ENCODE measurements at places on chromosomes 5 and 9.
A peak's percentile ranks its signal among the peaks of the same experiment; 100 is the strongest.

- DNase-seq: no peak
These were observed 175.8 kb upstream of the FBXL17 start for GRCh38 chr5:108557686-108558085.

GRCh38 chr5:9318031-9318430, 227.8 kb downstream of the SEMA5A start:
- no peak for DNase-seq

GRCh38 chr5:139462586-139463276, at the start of gene ECSCR:
ECSCR (minus strand) TSS chr5:139462743; CDS start chr5:139462670, 73 bp downstream.
- DNase-seq: no peak

GRCh38 chr9:127390563-127390962, 6.4 kb upstream of the SLC2A8 start:
- peak; percentile 42 for DNase-seq

- DNase-seq: no peak
These were observed 44.3 kb downstream of the TENT4A start for GRCh38 chr5:6757414-6757969.

DNA sequence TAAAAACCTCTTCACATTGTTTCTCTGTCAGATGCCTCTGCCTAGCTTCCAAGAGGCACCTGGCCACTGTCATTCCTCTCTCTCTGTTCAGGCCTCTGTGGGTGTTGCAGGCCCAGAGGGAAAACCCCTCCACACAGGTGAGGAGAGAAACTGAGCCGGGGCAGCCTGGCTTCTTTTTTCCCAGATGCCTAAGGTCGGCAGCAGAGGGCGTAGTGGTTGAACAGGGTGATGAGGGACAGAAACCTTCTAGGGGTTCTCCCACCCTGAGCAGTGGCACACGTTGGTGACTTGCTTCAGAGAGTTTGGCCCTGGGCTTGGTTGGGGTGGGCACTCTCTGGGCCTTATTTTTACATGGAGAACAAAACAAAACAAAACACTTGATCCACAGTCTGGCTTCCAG, 12.2 kb downstream of the IL9 start:
- DNase-seq: no peak

DNA sequence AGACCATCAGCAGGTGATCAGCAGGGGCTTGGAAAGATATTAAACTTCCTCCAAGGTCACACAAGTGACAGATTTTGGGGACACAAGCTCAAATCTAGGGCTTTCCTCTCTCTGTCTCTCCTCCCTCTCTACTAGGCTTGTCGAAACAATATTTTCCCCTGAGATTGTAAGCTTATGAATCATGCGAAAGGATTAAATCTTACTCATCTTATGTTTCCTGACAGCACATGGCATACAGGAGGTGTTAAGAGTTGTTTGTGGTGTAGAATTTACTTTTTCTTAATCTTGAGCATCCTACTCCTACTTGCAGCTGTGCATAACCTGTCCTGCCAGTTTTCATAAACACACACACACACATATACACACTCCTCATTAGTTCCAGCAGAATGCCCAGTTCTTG, 186.3 kb downstream of the MARCHF11 start:
- no peak for DNase-seq

- DNase-seq: no peak
These were observed 3.5 kb downstream of the PAIP1 start for GRCh38 chr5:43553381-43553780.

DNA sequence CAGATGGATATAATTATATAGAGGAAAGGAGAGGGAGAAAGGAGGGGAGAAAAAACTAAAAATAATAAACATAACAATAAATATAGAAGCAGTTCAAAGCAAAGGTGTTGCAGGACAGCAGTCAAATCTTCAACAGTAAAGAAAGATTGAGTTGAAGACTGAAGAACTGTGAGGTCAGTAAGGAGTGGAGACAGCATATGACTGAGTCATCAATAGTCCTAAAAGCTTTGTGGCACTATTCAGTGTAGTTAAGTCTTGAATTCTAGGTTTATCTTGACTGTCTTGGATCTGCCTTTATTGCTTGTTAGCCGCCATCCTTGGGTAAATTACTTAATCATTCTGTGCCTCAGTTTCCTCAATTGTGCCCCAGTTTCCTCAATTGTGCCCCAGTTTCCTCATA, 137.0 kb downstream of the MRPS30 start:
- no peak for DNase-seq

DNA sequence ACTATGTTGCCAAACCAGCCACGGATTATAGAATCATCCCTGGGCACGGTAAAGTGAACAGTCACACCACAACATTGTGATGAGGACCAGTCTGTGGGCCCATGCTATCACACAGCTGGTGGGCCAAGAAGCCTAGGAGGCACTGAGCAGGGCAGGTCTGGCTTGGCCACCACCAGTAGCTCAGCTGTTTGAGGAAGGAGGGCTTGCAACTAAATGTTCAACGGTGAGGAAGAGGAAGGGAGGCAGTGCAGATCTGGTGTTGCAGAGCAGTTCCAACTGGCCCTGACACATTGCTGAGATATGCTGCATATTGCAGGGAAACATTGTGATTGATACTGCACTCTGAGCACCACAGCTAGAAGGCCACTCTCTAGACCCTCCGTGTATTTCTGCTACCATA, 77.9 kb upstream of the ATG10 start:
- DNase-seq: no peak

GRCh38 chr5:14209836-14210235, 66.7 kb downstream of the TRIO start:
- no peak for DNase-seq

DNA sequence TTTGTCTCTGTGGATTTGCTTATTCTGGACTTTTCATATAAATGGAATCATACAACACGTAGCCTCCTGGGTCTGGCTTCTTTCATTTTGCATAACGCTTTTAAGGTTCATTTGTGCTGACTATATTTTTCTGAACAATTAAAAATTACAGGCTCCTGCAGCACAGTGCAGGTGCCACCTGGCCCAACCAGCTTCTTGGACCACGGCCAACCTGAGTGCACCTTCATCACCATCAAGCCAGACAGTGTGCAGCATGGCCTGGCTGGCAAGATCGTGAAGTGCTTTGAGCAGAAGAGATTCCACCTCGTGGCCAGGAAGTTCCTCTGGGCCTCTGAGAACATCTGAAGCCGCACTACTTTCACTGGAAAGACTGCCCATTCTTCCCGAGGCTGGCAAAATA, 53.5 kb upstream of the COL15A1 start:
- DNase-seq: no peak

- no peak for DNase-seq
These were observed 8.4 kb downstream of the CCNH start for GRCh38 chr5:87404359-87404758.

DNA sequence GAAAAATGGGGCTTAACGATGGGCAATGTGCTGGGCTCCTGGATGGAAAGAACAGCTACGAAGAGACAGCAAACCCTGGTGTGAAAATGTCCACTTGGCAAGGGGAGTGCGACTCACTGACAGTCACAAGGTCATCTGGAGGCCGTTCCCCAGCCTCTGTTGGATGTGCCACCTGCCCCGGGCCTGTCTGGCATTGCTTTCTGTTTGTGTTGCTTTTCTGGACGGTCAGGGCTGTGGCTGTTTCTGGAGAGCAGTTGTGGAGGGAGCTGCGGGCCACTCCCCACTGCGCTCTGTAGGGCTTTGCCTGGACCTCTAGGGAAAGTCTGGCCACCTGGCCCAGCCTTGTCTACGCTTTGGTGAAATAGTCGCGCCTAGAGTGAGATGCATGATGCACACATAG, 185.3 kb downstream of the IRX1 start:
- no peak for DNase-seq

DNA sequence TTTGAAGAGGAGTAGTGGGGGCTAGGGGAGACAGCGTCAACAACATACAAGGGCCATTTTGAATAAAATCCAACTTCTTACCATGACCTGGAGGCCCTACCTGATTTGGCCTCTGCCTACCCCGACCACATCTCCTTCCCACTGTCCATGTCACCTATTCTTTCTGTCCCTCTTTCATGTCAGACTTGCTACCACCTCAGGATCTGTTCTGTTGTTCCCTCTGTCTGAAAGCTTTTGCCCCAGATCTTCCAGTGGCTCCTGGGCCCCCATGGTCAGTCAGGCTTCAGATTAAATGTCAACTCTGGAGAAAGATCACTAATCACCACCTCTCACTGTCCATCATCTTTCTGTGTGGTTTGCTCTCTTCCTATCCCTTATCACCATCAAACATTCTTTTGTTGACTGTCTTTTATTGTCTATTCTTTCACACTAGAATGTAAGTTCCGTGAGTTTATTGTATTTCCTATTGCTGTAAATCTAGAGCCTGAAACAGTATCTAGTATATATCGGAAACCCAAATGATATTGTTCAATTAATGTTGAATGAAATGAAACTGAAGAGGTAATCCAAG, 31.2 kb upstream of the APC start:
- no peak for DNase-seq

- DNase-seq: no peak
These were observed 25.3 kb upstream of the PPP1R2B start for GRCh38 chr5:156824800-156825199.

DNA sequence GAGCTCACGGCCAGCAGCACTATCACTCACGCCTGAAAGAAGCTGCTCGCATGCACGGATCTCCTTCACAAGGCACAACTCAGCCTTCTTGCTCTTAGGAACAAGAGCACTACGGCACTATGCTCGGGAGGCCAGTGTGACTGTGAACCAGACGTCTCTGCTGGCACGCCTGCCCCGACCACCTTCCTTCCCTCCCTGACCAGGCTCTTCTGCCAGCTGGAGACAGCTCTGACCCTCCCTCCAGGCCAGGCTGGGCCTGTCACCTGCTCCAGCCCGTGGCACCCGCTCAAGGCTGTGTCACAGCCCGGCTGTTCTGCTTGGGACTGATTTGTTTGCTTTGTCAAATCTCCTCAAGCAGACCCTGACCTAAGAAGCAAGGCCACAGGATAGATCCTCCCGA, 7.0 kb downstream of the TBC1D9B start:
- no peak for DNase-seq

GRCh38 chr5:121688781-121689180, 162.9 kb upstream of the FTMT start:
- no peak for DNase-seq

GRCh38 chr9:130689937-130690700, 3.5 kb upstream of the EXOSC2 start:
- no peak for DNase-seq

- DNase-seq: no peak
These were observed 132.7 kb downstream of the MPDZ start for GRCh38 chr9:13146840-13147239.

- DNase-seq: no peak
These were observed 11.5 kb downstream of the GPR150 start for GRCh38 chr5:95631255-95631958.

DNA sequence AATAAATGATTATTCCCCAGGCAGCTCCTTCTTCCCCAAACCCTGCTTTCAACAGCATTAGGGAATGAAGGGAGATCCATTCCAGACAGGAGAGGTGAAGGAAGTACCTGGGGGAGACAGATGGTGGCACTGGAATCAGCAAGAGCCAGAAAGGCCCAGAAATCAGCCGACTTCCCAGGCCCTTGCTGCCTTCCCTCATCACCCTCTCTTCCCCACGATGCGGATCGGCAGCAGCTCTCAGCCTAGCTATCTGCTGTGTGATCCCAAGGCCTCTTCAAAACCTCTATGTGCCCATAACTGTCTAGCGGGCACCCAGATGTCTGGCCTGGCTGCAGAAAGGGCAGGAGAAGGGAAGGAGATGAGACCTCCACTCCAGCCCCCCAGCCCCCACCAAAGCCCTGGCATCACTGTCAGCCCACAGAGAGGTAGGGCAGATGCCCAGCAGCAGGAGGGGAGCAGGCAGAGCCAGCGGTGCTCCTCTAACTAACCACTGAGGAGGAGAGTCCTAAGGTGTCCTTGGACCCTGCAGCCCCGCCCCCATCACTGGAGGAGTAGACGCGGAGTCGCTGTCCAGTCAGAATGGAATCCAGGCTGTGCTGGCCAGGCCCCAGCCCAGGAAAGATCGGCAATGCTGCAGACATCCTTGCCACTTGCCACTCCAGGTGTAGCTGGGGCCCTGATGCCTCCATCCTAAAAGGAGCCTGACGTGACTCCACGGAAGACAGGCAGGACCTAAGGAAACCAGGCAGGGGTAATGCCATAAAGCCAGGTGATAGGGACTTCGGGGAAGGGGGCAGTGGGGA, 12.7 kb downstream of the CNTFR start:
- no peak for DNase-seq

DNA sequence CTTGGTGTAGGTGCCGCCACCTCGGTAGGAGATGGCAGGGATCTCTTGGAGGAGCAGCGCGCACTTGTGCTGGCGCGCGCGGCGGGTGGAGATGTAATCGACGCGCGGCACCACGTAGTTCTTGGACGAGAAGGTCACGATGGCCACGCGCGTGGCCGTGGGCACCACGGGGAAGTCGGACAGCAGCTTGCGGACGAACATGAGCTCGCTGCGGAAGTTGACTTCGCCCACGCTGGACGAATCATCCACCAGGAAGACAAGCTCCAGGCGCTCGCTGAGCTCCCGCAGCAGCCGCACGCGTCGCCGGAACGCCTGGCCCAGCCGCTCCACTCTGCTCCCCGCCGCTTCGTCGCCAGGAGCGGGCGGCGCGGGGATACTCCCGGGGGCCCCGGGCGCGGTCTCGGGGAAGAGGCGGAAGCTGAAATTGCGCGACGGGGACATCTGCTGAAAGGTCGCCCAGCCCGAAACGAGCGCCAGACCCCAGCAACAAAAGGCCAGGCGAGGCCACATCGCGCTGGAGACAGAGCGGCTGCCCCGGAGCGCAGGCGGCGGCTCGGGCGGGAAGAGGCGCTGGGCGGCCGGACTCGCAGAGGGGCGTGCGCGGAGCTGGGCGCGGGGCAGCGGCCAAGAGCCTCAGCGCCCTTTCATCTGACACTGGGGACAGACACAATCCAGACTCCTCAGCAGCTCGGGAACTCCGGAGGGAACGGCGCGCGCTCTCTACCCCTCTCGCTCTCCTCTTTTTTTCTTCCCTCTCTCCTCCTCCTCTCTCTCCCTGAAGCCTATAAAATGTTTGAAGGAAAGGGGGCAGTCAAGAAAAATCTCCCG, at the start of gene SVEP1:
Gene SVEP1 (minus strand): TSS at position 708 of the 828 bp plus-strand sequence. CDS start 198 bp downstream, at position 510.
- peak; percentile 0 for DNase-seq

DNA sequence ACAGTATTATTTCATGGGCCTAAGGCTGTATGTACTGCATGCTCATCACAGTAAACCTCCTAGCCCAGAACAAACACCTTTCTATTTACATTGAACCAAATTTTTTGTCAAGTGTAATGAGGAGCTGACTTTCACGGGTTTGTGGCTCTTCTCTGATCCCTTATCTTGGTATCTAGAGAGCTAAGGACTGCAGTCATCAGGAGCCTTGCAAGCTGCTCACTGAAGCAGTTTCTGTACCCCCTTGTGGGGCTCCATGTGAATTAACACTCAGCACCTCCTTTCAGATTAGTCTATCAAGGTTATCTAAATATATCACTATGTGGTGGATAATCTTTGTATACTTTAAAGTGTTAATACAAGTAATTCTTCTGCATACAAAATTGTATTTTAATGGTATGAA, 108.2 kb downstream of the AUH start:
- DNase-seq: peak; percentile 33

- no peak for DNase-seq
These were observed 755.4 kb upstream of the CTNND2 start for GRCh38 chr5:12659686-12660085.

DNA sequence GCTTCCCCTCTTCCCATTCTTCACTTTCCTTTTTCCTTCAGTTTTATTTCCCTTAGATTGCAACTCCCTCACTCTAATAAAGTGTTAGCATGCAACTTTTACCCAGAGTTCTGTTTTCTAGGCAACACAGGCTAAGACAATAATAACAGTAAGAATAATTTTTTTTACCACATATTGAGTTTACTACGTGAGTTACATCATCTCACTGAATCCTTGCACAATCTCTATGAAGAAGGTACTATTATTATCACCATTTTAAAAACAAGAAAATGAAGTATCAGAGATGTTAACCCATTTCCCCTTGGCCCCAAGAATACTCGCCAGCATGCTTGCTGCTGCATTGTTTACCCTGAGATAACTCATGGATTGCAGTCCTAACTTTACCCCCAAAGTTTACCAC, 53.7 kb upstream of the SMIM32 start:
- no peak for DNase-seq

Measured in activated T-cell treated with anti-CD3 and anti-CD28 coated beads, Interleukin-2, amount 50 U/mL, for 72 hours (primary cell).